ENCODE measurements at places on chromosomes 5 and 9. TPM values are rescaled to one million over a fixed set of nuclear protein-coding genes. Genes with fewer than 3 reads are reported as not detected.

Gene FABP6
- total RNA-seq: not detected

Gene PCDHB8
- total RNA-seq: not detected

Gene PRLR
- total RNA-seq: 0.84 TPM

Gene RNF224
- total RNA-seq: under 0.01 TPM

Gene CNTFR
- total RNA-seq: not detected

Gene ZFP2
- total RNA-seq: 0.67 TPM

Gene PLCXD3
- total RNA-seq: under 0.01 TPM

Gene OTP
- not detected for total RNA-seq

Gene EQTN
- total RNA-seq: not detected

Gene PHYKPL
- total RNA-seq: 17.2 TPM

Gene TXNDC8
- total RNA-seq: not detected

Gene RNF130
- total RNA-seq: 28.4 TPM

Gene CYLC2
- not detected for total RNA-seq

Gene QRFP
- total RNA-seq: not detected

Gene SV2C
- not detected for total RNA-seq

Gene DRD1
- total RNA-seq: not detected

Gene PCDHB9
- total RNA-seq: not detected

Gene ADAMTS19
- total RNA-seq: under 0.01 TPM

All from bronchus fibroblast of lung (primary cell).